ENCODE measurements at places on chromosomes 2 and 18.

GRCh38 chr2:67626656-67627055, 229.5 kb downstream of the ETAA1 start:
- DNase-seq = no peak

DNA sequence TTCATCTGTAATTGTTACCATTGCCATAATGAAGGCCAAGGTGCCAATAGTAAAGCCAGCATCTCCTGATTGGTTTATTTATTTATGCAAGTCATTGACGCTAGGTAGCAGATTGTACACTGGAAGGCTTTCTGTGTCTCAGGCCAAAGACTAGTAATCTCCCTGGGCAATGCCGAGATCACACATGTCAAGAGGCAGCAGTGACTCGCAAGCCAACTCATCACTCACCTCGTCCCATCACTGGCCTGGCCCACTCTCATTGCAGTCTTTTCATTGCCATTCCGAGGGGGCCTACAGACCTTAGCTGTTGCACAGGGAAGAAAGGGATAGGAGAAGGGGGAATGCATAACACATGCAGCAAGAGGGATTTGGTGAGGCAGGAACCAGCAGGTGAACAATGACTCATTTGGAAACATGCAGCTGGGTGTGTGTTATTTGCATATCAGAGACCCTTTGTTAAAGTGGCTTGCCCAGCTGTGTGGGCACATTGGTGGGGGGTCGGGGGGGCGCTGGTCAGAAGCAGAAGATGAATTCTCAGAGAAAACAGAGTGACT, 448.7 kb upstream of the HNRNPA3 start:
- DNase-seq = peak; percentile 58

GRCh38 chr2:145464866-145465265, 944.9 kb upstream of the ZEB2 start:
- no peak for DNase-seq

DNA sequence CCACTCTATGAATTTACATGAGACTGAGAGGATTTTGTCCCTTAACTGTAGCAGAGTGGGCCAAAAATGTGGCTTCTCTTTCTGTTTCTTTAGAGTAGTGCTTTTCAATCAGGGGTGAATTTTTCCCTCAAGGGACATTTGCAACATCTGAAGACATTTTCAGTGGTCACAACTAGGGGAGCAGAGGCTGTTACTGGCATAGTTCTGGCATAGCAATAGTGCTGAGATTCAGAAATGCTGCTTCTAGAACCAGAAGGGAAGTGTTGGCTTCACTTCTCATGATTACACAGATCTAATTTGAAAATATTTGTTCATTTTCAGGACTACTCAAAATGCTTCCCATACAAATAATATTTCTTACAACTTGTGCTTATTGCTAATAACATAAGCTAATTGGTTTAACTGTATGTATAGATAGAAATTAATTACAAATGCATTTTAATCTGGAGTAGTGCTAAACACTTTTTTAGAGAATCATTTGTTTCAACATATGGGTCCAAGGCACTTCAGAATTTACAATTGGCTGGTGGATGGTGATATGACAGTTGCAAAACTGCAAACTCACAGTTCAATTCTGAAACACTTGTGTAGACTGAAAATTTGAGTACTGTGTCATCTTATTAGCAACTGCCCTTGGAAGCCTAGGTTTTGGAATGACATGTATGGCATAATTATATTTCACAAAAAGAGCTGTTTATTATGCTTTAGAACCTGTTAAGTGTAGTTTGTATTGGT, 526.7 kb downstream of the THSD7B start:
- no peak for DNase-seq

- DNase-seq = no peak
These were observed 14.6 kb upstream of the DYNC2LI1 start for GRCh38 chr2:43759195-43759594.

- no peak for DNase-seq
These were observed 8.6 kb downstream of the M1AP start for GRCh38 chr2:74639550-74639949.

DNA sequence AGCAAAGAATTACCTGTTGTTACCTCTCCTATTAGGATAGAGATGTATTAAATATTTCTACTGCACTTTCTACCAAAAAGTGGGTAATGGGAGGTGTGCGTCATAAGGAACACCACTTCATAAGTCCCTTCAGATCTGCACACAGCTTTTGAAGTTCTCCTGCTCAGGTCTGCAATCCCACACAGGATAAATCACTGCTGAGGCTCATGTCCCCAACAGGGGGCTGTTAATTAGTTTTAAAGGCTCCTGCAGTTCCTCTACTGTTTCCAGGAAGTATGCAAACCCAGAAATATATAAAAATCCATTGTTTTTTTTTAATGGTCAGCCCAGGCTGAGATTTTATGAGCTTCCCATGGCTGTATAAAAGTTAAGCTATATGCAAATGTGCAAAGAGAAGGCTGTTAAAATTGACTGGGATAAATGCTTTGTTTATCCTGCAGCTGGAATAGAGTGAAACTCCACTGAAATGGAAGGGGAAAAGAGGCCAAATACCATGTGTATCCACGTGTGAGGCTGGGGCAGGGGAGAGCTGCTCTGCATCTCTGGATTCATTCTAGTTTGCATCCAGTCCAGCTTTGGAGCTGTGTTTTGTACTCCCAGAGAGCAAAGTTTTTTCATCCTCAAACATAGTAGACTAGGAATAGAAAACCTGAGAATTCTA, 903.7 kb downstream of the TDRD15 start:
- DNase-seq = no peak

DNA sequence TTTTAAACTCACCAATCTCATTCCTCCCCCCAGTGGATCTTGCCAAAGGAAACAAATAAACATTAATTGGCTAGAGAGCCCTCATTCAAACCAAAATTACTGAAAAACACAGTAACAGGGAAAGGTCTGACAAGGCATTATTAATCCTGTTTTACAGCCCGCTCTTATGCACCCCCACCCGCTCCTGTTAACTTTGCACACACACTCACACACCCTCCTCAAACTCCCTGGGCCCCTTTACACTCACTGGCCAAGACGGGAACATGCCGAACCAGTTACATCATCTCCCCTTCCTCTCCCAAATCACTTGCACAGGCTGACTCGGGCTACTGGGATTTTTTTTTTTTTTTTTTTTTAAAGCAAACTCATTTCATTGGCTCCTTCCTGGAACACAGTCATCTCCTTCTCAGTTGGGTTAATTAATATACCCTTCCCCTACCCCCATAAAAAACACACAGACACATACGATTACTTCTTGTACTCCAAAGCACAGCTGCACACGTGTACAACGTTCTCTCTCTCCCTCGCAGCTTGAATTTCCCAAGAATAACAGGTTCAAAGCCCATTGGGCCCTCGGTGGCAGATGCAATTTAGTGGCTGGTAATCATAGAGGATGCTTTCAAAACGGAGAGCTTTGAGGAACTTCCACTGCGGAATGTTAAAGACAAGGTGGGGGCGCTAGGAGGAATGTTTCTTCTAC, 31.8 kb downstream of the KLF7 start:
- peak; percentile 99 for DNase-seq

- no peak for DNase-seq
These were observed 264.3 kb downstream of the TXNL1 start for GRCh38 chr18:56374007-56374655.

- no peak for DNase-seq
These were observed 17.7 kb upstream of the ACOXL start for GRCh38 chr2:110714452-110715224.

GRCh38 chr2:80238692-80239469, 65.7 kb downstream of the LRRTM1 start:
- no peak for DNase-seq

- no peak for DNase-seq
These were observed 120.9 kb upstream of the DCC start for GRCh38 chr18:52219102-52219501.

- peak; percentile 24 for DNase-seq
These were observed 24.2 kb downstream of the TNS1 start for GRCh38 chr2:217978536-217979150.

DNA sequence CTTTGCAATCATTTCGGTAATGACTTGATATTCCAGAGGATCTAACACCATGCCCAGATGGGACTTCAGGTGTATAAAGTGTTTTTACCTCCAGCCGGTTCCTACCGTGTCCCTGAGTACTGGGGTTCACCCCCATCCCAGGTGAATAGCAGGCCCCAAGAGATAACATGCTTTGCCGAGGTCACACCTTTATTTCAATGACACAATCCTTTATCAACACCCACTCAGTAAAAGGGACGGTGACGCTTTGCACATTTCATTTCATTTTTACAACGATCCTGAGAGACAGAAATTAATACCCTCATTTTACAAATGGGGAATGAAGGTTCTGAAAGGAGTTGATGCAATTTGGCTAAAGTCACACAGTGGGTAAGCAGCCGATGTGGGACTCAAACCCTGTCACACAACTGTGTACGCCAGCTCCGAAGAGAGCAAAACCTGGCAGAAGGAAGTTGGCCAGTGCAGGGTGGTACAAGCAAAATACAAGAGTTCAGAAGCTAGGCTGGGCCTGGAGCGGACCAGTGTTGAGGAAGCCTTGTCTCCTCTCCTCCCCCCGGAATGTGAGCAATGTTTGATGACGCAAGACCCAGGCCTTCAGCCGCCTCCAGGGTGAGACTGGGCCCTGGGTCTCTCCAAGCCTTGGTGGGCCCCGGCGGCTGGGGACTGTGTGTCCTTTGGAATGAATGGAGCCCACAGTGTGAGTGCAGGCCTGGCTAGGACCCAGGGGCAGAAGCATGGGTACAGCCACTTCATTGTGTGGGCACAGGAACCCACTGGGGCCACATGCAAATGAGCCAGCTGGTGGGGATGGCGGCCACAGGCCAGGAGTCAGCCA, 139.6 kb upstream of the MYCN start:
- DNase-seq = no peak

GRCh38 chr2:75375646-75376582, 176.6 kb upstream of the TACR1 start:
- no peak for DNase-seq

- DNase-seq = no peak
These were observed 365.3 kb downstream of the RND3 start for GRCh38 chr2:150122156-150122555.

DNA sequence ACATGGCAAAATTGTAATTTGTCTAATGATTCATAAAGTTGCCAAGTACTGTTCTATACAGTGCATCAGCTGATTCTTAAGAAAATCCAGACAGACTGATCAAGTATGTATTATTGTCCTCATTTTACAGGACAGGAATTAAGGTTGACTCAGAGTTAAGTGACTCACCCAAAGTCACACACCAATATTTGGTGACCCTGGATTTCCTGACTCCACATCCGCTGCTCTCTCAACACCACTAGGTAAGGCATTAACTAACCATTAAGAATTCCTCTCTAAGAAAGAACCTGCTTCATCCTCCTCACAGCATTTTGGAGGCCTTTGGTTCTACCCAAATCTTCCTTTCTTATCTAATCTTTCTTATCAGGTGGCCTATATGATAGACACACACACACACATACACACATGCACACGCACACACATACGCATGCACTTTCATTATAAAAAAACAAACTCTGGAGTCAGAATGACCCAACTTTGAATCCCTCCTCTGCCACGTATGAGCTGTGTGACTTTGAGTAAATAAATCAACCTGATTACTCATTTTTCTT, 150.8 kb downstream of the ANKRD44 start:
- DNase-seq = no peak

GRCh38 chr2:199307461-199307860, 150.3 kb downstream of the SATB2 start:
- no peak for DNase-seq

DNA sequence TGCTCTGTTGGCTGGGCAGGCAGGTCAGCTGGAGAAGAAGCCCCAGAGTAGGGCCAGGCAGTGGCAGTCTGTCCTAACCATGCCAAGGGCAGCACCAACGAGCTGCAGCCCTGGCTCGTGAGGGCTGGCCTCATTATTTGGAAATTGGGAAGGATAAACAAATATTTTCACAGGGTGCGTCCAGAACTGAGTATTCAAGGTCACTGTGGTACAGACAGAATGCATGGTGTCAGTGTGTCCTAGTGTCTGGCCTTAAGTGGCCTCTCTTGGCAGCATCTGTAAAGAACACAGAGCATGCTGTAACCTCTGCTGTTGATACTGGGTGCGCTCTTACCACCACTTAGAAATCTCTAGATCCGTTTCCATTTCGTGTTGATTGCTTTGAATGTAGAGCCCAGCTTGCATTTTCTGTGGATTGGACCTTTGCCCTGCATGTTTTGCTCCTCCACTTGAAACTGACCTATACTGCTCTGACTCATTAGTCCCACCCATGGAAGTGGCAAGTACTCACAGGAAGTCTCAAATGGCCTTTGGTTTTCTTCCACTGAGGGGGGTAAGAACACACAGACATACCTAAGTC, 88.2 kb downstream of the GREB1L start:
- DNase-seq = no peak

GRCh38 chr18:49250816-49251388, 209.5 kb downstream of the DYM start:
- no peak for DNase-seq

- peak; percentile 38 for DNase-seq
These were observed 51.9 kb upstream of the RMDN2 start for GRCh38 chr2:37873229-37873628.

DNA sequence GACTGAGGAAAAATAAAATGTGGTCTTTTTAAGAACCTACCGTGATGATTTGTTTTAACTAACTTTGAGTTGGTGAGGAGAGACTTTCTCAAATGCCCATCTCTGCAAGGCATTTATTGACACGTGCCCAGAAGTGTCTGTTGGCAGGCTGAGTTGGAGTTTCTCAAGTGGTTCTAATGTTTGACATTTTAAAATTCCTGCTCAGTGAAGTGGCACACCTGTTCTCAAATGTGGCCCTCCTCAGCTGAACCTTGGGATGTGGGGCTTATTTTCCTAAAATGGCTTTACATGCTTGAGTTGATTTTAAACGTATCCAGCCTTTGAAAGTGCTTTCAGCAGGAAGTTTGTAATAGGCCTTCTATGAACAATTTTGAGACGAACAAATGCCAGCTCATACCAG, 876 bp upstream of the CAVIN2 start:
- DNase-seq = peak; percentile 6

- DNase-seq = no peak
These were observed 8.8 kb downstream of the PELI1 start for GRCh38 chr2:64135421-64135820.

DNA sequence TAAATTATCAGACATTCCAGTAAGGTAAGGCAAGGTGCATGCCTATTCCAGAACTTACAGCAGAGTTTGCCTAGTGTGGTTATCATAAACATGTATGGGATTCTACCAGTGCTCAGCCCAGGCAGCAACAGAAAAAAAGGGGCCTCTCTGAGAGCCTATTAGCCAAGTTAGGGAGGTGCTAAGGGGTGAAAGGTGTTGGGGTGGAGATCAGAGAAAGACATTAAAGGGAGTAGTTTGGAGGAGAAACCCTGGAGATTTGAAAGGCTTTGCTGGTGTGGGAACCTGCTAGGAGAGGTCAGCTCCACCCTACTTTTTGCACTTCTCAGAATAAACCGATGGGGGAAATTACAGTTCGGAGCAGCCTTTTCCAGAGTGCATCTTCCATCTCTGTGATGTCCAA, 2.9 kb downstream of the ARPC2 start:
- no peak for DNase-seq

Measured in NCI-H1417 (cell line).